ENCODE measurements at places on chromosomes 2 and 18.

- DNase-seq: no peak
These were observed 14.5 kb upstream of the ZBTB14 start for GRCh38 chr18:5309888-5310470.

- no peak for DNase-seq
These were observed 61.2 kb downstream of the BOD1L2 start for GRCh38 chr18:57208047-57208446.

- DNase-seq: no peak
These were observed 336.9 kb downstream of the BCL11A start for GRCh38 chr2:60216452-60216995.

- DNase-seq: no peak
These were observed 3.1 kb upstream of the GPR17 start for GRCh38 chr2:127642706-127643438.

DNA sequence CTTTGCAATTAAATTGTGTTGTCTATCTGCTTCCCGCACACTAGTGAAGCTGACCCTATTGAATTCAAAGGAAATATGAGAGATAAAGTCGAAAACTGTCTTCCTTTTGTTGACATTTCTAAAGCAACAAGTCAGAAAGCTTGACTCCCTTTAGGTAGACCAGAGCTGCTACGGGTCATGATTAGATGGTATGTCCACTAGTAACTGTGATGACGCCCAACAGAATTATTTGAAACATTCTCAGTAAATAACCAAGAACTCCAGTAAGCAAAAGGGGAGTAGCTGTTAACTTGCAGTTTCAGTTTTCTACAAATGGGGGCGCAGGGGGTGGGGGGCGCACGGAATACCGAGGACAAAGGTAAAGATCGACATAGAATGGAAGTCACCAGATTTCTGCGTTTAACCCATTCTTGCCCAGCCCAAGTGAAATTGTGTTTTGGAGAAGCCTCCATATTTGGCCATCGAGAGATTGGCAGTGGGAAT lies 56.4 kb downstream of the CRIM1 start:
- no peak for DNase-seq

GRCh38 chr2:7450188-7450832 lies 533.1 kb downstream of the RNF144A start:
- DNase-seq: peak; percentile 53

DNA sequence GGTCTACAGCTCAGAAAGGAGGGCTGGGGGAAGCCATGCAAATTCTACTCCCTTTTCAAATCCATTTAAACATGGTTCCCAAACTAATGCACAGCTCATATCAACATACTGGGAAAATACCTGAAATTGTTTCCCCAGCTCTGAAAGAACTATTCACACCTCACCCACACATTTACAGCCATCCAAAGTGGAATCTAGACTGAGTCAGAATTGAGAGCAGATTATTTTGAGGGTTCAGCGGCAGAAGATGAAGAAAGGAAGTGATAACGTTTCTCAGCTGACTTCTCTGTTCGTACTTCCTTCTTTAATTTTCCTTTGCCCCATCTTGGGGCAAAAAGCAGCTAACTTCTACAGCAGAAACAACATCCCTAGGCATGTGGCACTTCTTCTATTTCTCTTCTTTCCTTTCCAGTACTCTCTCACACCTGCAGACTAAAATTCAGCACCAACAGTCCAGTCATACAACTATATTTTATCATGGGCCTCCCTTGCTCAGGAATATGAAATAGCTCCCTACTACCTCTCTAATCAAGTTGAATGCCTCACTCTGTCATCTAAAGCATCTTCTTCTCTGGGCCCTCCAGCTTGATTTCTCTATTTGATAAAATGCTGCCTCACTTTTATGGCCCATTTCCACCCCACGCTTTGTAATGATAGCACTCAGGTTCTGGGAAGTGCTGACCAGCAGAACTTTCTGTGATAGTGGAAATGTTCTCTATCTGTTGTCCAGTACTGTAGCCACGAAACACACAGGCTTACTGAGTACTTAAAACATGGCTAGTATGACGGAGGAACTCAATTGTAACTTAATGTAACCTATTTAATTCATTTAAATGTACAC lies 35.9 kb downstream of the ARHGAP25 start:
- no peak for DNase-seq

DNA sequence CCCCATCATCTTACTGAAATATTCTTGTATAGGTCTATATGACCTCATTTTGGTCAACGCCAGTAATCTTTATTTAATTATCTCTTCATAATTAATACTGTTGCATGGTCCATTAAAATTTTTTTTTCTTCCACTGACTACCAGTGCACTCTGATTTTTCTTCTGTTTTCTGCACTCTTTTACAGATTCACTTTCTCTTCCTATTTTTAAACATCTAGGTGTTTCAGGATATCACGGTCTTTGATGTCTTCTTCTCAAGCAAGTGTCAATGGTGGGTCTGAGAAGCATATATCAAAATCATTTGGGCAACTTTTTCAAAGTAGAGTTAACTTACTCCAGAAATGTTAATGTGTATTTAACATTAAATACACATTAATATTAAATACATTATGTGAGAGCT lies 51.4 kb downstream of the CCDC141 start:
- no peak for DNase-seq

- DNase-seq: no peak
These were observed 1.5 kb downstream of the SLC39A10 start for GRCh38 chr2:195658541-195658890.

GRCh38 chr2:70647873-70648481 lies 94.4 kb upstream of the TGFA start:
- peak; percentile 54 for DNase-seq

- DNase-seq: no peak
These were observed 106.4 kb downstream of the MBD2 start for GRCh38 chr18:54117853-54118773.

GRCh38 chr2:190792956-190793888 lies 87.4 kb upstream of the GLS start:
- peak; percentile 9 for DNase-seq

DNA sequence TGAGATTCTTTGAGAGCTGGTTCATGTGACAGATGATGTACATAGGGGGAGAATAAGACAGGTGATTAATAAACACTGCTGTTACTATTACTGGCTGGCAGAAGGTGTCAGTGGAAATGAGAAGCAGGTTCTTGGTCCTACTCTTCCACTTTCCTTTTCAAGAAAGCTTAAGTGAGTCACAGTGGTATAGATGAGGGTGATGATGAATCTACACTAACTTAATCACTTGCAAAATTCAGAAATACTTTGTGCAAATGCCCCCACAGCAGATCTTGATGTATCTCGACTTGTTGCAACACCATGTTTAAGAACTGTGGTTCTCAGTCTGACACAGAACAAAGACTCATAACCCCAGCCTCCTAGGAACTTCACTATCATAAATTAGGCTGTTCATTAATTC lies 35.9 kb upstream of the MGAT5 start:
- DNase-seq: no peak

GRCh38 chr2:102509749-102510148 lies 36.7 kb downstream of the SLC9A4 start:
- DNase-seq: no peak

GRCh38 chr2:235803028-235803427 lies 309.2 kb downstream of the AGAP1 start:
- DNase-seq: no peak

DNA sequence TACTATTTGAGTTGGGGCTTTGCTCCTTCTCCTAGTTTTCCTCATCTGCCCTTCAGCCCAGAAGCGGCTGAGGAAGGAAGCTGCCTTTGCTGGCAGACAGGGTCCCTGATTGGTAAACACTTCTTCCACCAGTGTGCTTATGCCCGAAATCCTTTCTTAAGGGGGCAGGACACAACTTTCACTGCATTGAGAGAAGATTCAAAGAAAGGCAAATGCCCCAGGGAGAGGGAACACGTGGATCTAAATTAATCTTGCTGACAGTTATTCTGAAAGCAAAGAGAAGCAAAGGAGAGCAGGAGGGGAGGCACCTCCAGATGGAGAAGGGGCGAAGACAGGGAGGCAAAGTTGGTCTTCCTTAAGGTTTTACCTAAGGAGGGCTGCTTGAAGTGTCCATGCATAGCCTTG lies 92.1 kb upstream of the EFEMP1 start:
- DNase-seq: no peak

- no peak for DNase-seq
These were observed 18.3 kb downstream of the CLUL1 start for GRCh38 chr18:615092-615521.

- DNase-seq: no peak
These were observed 99.0 kb downstream of the L3MBTL4 start for GRCh38 chr18:6315517-6316331.

- DNase-seq: no peak
These were observed 18.3 kb downstream of the GALR1 start for GRCh38 chr18:77267969-77268368.

- DNase-seq: no peak
These were observed 81.5 kb downstream of the GAREM1 start for GRCh38 chr18:32389191-32389590.

All from stimulated activated CD8-positive, alpha-beta memory T cell treated with anti-CD3 and anti-CD28 coated beads, Interleukin-2, amount 100 ng/mL, for 48 hours (primary cell).